Skeletal muscle cell (primary cell): ENCODE measurements at places on chromosomes 11 and 22.

DNA sequence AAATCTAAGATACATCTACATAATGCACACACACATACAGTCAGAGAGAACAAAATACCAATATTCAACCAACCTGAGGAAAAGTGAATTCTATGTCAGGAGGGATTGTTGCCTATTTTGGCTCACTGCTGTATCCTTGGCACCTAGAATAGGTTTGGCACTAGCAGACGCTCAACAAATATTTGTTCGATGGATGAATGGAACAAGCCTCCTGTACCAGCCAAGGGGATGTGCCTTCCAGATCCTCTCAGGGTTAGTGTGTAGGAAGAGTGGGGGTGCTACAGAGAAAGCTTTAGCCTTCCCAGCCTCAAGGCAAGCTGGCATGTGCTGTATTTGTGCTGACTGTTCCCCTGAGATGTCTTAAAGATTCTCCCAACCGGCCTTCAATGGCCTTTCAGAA, 23.3 kb upstream of the POU2AF1 start:
- DNase-seq: no peak

GRCh38 chr11:35641171-35641897, 21.2 kb upstream of the TRIM44 start:
- no peak for DNase-seq

DNA sequence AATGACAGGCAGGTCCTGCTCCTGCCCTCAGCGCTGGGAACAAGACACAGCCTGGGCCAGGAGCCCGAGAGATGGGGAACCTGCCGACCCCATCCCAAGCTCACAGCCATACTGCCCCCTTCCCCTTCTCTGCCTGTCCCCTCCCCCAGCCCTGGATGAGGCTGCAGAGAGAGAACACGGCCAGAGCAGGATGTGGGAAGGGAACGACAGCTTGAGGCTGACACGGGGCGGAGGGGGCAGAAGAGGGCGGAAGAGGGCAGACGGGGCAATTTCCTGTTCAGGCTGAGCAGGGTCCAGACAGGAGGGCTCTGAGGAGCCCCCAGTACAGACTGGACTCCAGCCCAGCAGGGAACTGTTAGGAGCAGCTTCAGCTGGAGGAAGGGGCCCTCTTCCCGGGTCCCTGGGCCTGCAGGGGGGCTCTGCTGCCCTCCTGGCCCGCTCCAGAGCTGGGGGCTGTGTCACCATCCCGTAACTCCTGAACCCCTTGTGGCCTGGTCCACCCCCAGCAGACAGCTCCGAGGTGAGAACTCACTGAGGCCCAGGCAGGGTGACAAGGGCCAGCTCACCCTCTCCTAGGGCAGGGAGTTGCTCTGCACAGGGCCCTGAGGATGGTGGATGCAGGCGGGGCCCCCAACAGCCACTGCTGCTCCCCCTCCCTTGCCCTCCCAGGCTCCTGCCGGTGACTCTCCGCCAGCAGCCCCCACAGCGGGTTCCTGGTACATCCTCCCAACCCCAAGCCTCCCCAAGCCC, 5.7 kb downstream of the CTSD start:
- DNase-seq: no peak

DNA sequence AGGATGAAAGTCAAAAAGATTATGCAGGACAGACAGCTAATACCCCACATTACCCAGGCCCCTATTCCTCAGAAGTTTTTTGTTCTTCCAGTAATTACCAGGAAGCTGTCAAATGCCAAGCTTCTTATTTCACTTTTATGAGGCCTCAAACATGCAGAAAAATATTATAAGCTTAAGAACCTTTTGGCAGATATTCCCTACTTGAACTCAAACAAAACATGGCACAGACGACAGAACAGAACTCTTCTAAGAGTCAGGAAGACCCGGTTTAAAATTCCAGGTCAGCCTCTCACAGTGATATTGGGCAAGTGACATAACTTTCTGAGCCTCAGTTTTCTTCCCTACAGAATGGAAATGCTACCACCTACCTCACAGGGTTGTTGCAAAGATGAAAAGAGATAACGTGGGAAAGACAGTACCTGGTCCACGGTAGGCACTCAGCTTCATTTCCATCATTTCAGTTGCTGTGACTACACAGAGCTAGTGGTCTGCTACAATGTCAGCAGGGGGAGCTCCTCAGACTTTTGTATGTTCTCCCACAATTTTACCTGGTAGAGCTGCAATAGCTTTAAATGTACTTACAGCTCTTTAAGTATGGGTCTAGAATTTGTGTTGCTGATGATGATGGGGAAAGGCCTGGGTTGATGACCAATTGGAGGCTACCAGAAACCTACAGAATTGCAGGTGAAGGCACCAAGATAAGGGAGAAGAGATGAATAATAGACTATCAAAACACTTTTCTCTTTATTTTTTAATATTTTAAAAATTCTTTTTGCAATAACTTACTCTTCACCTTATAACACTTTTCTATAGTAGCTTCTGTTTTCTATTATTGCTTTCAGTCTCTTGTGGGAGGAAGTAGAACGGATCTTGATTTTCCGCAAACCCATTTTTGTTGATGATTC, 98.3 kb upstream of the CHRM4 start:
- no peak for DNase-seq
